Stimulated activated CD4-positive, alpha-beta T cell treated with anti-CD3 and anti-CD28 coated beads, Interleukin-4, amount 100 ng/mL, for 24 hours (primary cell): ENCODE measurements at places on chromosomes 5 and 9.

DNA sequence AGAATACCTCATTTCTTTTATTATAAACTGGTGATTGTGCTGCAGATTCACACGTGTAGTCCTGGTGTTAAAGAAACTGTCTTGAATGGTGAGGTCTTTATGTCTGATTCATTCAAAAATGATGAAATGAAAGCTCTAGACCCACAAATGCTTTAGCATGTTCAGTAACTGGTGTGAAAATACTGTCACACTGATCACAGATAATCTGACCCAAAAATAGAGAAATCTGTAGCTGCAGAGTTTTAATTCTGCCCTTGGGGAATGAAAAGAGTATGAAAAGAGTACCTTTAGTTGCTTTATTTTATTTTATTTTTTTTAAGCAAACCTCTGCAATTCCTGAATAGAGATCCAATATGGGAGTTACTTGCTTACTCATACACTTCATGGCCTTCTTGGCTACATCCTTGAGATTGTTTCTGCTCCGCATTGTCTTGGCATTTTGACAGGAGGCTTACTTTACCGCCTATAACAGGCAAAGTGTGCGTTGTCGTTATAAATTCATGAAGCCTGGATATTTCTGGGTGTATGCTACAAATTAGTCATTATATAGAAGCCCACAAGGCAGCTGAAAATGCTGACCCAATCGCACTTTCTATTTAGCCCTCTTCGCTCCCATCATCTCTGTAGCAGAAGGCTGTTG is 2.7 kb downstream of the RGMB start:
- no peak for DNase-seq

DNA sequence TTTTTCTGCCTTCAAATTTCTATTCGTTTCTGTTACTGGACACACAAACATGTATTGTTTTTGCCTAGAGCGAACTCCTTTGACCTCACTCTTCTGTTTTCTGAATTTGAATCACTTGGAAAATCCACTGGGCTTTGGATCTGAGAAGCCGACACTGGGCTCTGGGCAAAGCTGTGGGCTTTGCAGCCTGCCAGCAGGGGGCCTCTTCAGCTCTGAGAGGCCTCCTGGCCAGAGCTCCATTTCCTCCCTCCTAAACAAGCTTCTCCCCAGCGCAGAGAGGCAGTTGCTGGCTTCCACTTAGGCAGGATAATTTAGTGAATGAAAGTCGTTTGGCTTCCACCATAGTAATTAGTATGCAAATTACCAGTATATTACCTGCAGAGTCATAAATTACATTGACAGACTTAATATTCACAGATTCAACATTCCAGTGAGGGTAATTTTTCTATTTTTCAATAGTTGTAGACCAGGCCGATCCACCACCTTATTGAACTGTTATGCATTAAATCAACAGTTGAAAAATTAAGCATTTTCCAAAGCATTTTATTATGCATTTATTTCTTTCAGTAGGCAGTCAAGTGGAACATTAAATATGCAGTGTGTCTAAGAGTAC is 104.0 kb upstream of the ZNF366 start:
- peak; percentile 36 for DNase-seq

GRCh38 chr5:164998590-164998989 is 1493.2 kb downstream of the MAT2B start:
- DNase-seq: no peak

GRCh38 chr9:136696502-136696901 is 9.2 kb upstream of the AGPAT2 start:
- DNase-seq: no peak

DNA sequence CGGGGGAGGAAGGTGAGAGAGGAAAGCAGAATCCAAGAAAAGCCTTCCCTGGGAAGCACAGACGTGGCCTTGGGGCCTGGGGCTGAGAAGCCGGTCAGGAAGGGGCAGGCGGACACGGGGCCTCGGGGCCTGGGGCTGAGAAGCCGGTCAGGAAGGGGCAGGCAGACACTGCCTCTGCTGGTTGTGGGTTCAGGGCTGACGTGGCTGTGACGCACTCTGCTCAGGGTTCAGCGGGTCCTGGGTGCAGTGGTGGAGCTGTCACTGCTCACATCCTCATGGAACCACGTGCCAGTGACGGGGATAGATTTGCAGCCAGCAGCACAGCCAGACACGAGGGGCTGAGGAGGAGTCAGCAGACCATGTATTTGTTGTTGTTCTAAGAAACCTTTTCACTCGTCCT is 12.8 kb downstream of the PAEP start:
- DNase-seq: no peak

- DNase-seq: no peak
Observed at GRCh38 chr5:95241-95980, 3.4 kb downstream of the PLEKHG4B start.

DNA sequence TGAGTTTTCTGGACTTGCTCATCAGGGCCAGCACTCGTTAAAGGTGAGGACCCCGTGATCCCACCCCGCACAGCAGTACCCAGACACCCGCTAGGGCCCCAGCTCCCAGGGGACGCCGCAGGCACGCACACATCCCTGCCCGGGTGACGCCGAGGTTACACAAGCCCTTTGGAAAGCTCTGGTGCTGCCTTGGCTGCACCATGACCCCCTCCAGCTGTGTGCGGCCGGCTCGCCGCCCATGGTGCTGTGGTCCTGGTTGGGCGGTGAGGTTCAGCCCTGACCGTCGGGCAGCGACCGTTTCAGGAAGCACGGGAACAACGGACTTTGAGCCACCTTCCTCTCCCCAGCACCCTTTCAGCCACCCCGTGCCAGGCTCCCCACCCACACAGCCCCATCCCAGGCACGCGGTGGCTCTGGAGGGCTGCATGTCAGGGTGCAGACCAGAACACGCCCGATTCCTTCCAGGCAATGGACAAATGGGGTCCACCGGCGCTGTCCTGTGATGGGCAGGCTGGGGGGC is 7.5 kb upstream of the SLC12A7 start:
- DNase-seq: no peak

- DNase-seq: no peak
Observed at GRCh38 chr9:126698756-126699155, 85.0 kb downstream of the LMX1B start.

DNA sequence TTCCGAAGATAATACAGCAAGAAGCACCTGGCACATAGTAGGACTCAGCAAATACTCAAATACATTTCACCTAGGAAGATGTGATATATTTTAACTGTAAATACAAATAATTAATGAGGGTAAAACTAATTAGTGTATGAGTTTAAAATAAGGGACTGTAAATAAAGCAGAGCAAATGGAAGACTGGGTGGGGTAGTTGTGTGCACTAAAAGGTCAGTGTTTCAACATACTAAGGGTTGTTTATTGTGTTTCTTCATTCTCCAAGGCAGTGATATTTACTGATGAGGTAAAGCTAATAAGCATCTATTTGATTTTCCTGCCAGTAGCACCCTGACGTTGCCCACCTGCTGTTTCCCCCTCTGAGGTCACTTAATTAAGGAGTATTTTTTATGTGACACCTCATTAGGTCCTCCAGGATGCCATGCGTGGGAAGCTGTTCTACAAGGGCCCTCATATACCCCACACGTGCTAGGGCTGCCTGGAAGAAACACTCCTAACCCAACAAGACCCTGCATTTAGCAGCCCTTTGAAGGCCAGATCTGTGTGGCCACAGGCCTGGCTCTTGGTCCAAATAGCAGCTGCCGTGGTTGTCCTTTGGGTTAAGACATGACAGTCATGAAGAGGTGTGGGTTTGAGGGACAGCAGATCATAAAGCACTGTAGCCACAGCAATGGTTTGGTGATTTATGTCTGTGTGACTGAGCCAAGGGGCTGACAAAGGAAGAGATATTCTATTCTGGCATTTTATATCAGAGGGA is 97.5 kb upstream of the RPS23 start:
- DNase-seq: no peak

DNA sequence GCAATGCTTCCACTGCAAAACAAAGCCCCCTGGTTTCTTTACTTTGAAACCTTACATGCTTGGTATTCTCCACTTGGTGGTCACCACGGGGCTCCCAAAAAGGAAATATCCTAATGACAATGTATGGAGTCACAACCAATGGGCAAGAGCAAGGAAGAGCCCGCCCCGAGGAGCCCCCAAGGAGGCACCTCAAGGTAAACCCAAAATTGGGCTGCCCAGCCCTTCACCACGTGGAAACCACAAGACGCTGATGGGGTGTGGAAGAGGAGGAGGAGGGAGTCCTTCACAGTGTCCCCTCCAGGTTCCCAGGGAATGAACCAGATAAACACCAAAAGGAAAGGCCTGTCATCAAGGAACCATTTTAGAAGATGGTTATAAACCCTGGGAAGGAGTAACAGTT is 3.8 kb downstream of the ROR2 start:
- DNase-seq: no peak

DNA sequence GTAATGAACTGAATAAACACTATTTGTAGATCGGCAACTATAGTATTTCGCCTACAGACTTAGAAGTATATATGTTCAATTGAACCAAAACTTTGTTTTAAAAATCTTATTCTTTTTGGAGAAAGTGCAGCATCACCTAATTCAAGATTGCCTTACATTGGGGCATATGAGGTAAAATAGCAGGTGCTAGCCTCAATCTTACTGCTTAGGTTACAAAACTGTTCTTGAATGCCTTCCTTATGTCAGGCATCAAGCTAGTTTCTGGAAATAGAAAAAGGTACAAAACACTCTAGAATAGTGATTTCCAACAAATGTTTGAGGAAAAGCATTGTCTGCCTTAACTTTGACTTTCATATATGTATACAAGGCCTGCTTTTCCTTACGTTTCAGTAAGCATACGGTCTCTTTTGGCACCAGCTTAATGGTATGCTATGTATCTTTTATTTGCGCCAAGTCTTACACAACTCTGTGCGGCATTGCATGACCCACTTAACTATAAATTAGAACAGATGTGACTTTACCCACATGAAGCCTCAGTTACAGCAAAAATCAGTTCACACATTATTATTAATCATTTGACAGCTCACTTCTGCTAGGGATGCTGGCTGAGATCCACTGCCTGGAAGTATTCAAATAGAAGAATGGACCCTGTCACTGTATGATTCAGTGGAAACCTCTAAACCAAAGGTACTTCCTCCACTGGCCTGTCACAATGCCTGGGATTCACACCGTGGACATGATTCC is 174.1 kb downstream of the PRELID2 start:
- no peak for DNase-seq

DNA sequence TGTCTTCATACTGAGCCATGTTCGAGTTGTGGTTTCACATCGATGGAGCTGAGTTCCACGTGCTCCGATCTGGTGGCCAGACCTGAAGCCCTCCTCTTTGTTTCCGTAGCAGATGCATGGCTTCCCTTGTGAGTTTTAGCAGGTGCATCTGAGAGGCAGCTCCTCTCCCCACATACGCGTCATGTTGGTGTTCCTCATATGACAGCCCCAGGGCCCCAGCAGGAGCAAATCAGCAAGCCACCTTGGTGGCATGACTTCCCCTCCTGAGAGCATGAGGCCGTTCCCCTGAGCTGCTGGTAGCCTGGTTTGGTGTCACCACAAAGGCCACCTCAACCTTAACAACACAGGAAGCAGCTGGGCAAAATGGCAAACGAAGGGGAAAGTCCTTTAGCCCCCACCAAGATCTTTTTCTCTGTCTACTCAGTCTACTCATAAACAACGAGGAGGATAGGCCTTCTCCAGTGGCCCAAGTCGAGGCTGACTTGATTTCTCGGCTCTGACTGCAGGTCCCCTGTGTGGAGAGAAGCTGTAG is 5.9 kb downstream of the CYFIP2 start:
- DNase-seq: peak; percentile 81
